Stimulated activated CD8-positive, alpha-beta memory T cell treated with anti-CD3 and anti-CD28 coated beads, Interleukin-7, amount 100 ng/mL, for 4 hours (primary cell): ENCODE measurements at places on chromosomes 1 and 21.

DNA sequence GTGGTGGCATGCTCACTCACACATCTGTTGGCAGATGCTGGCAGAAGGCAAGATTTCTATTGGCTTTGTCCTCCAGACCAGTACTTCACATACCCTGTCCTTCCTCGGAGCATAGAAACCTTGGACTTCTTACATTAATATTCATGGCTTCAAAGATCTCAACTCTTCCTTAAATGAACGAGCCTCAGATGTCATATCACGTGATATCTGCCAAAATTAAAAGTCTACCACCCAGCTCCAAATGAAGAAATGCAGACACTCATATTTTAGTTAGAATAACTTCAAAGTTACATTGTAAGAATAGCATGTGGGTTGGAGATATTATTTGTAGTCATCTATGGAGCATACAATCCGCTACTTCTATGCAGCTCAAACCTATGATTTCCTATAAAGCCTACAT lies 1994.9 kb downstream of the NCAM2 start:
- DNase-seq: no peak

- no peak for DNase-seq
Observed at GRCh38 chr21:26388731-26389231, 184.3 kb downstream of the CYYR1 start.

DNA sequence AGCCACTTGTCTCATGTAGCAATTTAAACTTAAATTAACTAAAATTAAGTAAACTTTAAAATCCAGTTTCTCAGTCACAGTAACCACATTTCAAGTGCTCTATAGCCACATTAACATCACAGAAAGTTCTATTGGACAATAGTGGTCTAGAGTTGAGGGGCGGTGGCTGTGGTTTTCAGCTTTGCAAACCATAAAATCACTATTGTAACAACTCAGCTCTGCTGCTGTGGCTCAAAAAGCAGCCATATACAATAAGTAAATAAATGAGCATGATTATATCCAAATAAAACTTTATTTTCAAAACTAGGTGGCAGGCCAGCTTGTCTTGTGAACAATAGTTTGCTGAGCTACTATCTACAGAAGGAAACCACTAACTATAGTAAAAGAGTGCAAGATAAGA lies 43.4 kb upstream of the C1orf53 start:
- DNase-seq: no peak

- no peak for DNase-seq
Observed at GRCh38 chr1:151763990-151764389, 694 bp upstream of the MRPL9 start.

DNA sequence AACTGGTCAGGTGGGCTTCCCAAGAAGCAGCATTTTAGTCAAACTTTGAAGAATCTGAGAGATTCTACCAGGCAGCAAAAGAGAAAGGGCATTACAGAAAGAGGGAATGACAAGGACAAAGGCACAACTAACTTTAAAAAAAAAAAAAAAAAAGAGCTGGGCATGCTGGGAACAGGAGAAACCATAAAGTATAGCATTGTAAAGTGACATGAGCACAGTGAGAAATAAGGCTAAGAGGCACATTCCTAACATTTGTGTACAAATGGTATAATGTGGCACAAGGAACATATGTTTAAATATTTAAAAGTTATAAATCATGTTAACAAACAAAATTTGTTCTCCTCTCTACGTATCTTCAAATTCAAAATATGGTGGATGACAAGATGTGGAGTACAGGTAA lies 69.6 kb downstream of the CLCA4 start:
- no peak for DNase-seq

GRCh38 chr1:30525631-30525970 lies 197.8 kb downstream of the MATN1 start:
- no peak for DNase-seq

DNA sequence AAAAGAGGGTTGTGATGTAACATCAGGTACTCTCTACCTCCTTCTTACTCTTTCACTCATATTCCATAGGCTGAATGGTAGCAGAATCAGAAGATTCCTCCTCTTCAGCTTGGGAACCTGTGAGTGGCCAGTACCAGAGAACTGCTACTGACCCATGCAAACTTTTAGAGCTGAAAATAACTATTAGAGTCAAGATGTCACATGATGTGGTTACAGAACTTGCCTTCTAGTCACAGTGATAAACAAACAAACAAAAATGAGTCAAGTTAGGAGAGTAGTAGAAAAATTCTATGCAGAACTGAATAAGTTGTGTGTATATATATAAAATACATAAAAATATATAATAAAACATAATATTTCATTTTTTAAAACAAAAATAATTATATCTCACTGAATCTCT lies 47.6 kb upstream of the RGS1 start:
- DNase-seq: no peak

DNA sequence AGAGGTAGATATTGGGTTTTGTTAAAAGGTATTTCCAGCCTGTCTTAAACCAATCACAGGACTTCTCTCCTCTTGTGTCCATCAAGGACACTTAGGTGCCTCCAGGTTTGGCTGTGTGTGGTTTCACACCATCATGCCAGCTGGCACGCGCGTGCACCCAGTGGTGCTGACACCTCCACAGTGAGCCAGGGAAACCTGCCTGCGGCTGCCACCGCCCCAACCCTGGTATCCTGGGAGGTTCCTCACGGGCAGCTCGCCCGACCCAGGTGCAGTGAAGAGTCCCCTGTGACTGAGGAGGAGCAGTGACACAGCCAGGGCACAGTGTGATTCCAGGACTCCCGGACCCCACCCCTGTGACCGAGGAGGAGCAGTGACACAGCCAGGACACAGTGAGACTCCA lies 13.2 kb upstream of the COL6A2 start:
- no peak for DNase-seq

DNA sequence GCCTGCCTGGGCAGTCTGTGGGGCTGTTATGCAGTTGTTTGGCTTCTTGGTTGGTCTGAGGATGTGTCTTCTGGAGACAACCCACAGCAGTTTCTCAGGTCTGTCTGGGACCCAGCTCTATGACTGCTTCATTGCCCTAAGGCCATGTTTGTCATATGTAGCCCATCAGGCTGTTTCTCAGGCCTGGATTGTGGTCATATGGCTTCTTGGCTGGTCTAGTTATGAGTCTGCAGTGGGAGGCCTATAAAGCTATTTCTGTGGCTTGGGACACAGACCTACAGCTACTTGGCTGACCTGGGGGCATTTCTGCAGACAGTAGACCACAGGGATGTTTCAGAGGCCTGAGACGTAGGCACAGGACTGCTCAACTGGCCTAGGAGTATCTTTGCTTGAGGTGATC lies 41.5 kb downstream of the CHIA start:
- no peak for DNase-seq

DNA sequence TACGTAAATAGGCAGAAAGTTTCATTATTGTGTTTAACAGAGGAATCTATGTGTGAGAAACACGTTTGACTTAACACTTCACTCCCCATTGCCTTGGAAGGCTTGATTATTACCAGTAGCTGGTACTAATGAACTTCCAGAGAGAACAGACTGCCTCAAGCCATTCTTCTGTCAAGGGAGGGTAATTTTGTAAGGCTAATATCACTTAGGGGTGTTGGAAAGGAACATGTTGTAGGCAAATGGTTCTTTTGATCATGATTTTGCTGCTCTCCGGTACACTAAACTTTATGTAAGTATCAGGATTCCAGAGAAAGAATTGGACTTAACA lies 1.8 kb downstream of the LAMC1 start:
- no peak for DNase-seq

DNA sequence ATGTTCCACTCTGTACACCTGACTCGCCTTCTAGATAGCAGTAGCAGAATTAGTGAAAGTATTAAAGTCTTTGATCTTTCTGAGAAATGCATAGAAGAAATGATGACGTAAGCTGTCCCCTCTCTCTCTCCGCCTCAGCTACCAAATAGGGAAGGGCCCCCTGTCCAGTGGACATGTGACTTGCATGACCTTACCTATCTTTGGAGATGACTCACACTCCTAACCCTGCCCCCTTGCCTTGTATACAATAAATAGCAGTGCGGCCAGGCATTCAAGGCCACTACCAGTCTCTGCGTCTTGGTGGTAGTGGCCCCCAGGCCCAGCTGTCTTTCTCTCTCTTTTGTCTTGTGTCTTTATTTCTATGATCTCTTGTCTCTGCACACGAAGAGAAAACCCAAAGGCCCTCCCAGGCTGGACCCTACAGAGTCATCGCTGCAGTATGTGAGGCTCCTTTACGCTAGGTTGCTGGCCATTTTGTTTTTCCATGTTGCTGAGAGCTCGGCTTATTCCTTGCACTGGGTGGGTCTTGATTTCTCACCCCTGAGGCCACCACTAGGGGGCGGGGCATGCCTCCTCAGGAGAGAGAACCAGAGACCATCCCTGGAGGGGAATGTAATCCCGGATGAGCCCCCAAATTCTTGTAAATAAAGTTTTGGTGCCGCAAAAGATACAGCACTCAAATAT lies 16.0 kb upstream of the ZBTB8B start:
- no peak for DNase-seq

GRCh38 chr21:45818276-45818903 lies 163.2 kb upstream of the COL6A1 start:
- no peak for DNase-seq

DNA sequence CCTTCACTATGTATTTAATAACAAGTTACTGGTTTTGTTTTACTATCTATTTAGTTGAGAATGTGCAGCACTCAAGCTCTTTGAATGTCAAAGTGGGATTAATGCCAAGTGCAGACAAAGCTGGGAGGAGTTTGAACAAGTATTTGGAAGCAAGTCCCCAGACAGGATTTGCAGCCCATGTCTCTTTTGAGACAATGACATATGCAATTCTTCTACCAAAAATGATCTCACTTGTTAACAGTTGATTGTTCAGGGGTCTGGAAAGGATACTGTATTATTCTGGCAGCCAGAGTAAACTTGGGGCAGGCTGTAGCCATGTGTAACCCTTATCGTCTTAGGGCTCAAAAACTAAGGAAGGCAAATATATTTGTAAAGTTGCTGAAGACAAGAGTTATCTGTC lies 15.8 kb downstream of the COLGALT2 start:
- DNase-seq: no peak

GRCh38 chr1:22328331-22329147 lies 123.1 kb upstream of the ZBTB40 start:
- DNase-seq: no peak

- no peak for DNase-seq
Observed at GRCh38 chr1:167898578-167899222, 15.2 kb downstream of the ADCY10 start.

DNA sequence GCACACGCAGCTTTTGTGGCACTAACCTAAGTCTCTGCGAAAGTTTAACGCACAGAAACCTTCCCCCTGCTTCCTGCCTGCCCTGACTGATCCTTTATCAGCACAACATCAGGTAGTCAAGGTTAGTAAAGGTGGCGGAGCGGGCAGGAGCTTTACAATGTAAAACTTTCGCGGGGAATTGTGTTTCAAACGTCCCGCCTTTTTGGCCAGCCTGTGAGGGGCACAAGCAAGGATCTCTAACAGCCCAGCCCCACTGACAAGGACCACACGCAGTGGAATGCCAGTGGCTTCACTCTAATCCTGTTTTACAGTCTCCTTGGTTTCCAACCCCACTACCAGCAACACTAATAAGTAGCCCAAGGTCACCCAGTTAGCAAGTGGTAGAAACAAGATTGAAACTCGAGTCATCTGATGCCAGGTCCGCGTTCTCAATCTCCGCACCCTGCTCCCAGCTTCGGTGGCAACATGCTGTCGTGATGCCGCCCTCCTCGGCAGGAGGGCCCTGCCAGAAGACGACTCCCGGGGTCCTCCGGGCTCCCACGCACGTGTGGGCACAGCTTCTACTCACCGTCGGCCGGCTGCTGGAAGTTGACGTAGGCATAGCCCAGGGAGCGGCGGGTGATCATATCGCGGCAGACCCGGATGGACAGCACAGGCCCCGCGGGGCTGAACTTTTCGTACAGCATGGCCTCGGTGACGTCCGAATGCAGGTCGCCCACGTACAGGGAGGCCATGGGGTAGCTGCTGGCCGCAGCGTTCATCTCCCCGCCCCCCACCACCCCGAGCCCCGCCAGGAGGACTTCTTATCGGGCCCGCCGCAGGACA lies 1.2 kb downstream of the PABPC4 start:
- peak; percentile 65 for DNase-seq

GRCh38 chr21:32329776-32330175 lies 31.1 kb downstream of the MRAP start:
- no peak for DNase-seq

DNA sequence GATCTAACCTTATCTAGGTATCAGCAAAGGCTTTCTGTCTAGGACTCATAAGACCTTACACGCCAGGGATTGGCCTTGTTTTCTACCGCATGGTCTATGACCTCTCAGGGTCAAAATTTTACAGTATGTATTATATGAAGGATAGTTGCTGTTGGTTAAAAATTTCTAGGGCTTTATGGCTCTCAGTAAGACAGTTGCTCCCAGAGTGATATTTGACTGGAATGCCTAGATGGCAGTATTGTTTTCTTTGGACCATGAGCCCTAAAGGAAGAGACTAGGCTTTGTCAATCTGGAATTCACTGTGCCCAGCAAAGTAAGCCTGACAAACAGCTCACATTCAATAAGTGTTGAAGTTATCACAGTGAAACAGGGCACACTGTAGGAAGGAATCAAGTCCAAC lies 37.6 kb downstream of the C1orf87 start:
- DNase-seq: no peak

GRCh38 chr1:91015794-91016550 lies 5.9 kb downstream of the ZNF644 start:
- DNase-seq: no peak
